Esophagus muscularis mucosa (tissue), 4 donors: ENCODE measurements at places on chromosomes 5 and 9. TPM values are rescaled to one million over a fixed set of nuclear protein-coding genes. Genes with fewer than 3 reads are reported as not detected.

GRCh38 chr5:178423431-178423830 is 166.8 kb downstream of the COL23A1 start:
- peak; percentile 66 for DNase-seq

DNA sequence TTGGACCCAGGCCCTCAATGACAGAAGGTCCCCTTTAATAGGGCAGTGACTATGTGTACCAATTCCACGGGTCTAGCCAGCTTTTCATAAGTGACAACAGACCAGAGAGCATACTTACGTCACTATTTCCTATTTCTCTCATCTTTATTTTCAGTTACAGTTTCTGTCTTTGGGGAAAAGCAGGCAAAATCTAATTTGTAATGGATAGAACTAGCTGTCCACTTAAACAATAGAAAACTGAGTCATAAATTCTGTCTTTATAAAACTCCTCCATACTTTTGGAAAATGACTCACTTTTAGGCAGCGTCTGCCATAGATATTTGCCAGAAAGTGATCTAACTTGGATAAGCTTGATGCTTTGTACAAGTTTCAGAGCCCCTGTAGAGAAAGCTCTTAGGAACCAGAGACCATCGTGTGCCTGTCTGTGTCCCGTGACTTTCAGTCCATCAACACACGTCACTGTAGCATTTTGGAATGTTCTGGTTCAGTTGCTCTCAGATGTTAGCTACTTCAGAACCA is 101.9 kb downstream of the F2RL2 start:
- no peak for DNase-seq

DNA sequence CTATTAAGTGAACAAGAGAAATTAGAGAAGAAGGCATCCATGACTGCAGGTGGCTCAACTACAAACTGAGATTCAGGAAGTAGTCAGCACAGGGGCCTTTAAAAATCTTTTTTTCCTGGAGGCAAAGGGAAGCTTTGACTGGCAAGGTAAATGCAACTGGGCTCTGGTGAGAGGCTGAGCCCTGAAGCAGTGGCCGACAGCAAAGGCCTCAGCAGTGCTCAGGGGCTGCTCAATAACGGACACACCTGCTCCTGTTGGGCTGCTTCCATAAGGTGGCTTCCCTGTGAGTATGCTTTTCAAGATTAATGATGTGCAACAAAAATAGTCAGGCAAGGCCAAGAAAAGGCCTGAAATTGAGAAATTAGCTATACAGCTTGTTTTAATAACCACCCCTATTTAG is 134.2 kb upstream of the RGMB start:
- no peak for DNase-seq

- no peak for DNase-seq
Observed at GRCh38 chr5:124654418-124654817, 92.0 kb downstream of the ZNF608 start.

- DNase-seq, result no peak
Observed at GRCh38 chr9:128193469-128194096, 2.2 kb upstream of the CIZ1 start.

GRCh38 chr5:135566422-135567400 is 12.1 kb downstream of the CXCL14 start:
- no peak for DNase-seq

DNA sequence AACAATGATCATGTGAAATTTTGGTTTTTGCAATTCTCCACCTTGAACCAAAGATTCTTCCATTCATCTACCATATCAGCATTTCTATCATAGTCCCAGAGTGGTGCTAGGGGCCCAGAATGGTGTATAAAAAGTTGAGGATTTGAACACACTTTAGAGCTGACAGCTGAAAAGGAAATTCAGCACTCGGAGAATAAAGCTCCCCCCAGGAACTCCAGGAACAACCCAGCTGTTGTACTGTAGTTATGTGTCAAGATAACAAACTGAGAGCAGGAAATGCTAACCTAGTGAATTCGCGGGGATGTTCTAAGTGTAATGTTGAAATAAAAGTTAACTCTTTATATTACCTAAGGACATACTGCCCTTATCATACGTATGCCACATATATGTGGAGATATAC is 216.7 kb downstream of the NFIB start:
- no peak for DNase-seq

- no peak for DNase-seq
Observed at GRCh38 chr9:38274800-38275199, 117.7 kb upstream of the ALDH1B1 start.

DNA sequence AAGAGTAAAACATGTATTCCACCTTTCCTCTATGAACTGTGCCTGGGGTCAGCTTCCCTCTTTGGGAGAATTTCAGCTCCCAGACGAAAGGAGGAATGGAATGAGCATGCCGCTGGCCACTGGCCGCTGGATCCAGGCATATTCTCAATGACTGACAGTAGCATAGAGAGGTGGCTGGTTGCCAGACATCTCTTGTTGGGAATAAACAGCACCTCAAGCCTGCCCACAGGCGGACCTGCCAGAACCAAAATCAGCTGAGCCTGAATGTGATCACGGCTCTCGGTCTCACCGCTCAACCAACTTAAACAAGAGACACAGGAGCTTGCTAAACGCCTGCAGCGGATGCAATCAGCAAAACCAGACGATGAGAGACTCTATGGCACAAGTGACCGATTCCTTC is 20.6 kb downstream of the TBC1D9B start:
- no peak for DNase-seq

DNA sequence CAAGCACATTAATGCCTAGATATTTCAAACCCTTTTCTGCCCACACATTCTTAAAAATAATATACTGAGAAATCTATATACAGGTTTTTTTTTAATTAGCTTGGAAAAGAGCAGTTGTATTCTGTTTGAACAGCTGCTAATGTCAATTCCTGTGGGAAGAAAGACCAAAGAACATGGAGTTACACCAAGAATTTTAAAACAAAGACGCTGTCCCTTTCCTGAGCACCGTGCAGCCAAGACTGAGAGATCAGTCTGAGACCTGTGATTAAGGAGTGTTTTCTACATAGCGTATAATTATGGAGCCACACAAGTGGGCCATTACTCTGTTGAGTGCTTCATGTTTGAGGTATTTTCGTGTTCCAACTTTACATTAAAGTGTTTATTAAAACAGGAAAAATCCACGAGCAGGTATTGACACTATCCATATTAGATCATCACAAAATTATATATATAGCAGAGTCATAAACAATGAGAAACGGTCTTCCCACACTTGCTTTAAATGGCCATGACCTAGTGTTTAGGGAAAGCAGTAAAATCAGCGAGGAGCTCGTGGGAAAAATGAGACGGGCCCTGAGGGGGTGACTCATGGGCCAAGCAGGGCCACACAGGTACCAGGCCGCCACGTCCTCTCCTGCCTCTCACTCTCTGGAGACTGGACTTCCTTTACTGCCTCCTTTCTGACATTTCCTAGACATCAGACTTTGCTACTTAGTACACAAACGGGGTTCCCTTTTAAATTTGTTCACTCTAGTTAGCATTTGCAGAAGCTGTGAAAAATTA is 153.1 kb upstream of the OTULINL start:
- no peak for DNase-seq

GRCh38 chr9:97528529-97529230 is 27.2 kb downstream of the TMOD1 start:
- no peak for DNase-seq

GRCh38 chr5:99644822-99645221 is 716.0 kb upstream of the CHD1 start:
- no peak for DNase-seq

GRCh38 chr9:13586587-13587374 is 307.3 kb upstream of the MPDZ start:
- DNase-seq, result no peak

DNA sequence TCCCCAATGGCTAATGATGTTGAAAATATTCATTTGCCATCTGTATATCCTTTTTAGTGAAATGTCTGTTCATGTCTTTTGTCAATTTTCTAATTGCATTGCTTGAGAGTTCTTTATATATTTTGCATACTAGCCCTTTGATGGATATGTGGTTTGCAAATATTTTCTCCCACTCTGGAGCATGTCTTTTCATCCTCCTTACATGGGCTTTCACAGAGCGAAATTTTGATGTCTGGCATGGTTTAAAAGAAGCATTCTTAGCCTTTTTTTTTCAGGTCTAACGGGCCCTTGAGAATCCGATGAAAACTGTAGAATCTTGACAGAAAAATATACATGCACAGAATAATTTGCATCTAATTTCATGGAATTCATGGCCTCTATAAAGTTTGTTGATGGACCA is 44.7 kb downstream of the ARHGEF28 start:
- no peak for DNase-seq

GRCh38 chr5:40390281-40391149 is 289.2 kb upstream of the PTGER4 start:
- DNase-seq, result no peak

DNA sequence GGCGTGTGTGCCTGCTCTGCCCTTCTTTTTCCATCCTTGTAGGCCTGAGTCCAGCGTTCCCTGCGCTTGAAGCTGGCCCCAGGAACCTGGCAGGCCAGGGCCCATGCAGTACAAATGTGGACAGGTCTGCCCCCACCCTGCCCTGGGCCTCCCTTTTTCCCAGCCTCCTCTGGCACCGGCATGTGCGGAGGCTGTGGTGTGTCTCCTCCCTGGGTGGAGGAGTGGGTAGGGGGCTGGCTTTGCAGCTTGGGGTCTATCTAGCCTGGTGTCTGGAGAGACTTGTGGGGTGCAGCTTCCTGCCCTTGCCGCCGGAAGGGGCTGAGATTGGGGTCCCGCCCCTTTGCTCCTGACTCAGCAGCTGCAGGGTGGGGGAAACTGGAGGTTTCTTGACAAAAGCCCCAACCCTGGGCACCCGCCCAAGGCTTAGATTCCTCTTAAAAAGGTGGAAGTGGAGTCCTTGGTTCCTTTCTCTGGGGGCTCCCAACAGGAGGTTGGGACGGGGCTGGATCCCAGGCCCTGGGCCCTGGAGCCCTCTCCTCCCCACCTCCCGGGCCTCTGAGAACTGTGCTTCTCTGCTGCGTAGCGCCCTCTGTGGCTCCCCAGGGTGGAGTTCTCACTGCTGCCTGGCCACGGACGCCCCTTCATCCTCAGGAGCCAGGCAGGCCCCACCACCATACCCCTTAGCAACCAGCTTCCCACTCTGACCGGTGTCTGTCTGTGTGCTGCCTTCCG is 18.0 kb downstream of the RXRA start:
- DNase-seq, result no peak

DNA sequence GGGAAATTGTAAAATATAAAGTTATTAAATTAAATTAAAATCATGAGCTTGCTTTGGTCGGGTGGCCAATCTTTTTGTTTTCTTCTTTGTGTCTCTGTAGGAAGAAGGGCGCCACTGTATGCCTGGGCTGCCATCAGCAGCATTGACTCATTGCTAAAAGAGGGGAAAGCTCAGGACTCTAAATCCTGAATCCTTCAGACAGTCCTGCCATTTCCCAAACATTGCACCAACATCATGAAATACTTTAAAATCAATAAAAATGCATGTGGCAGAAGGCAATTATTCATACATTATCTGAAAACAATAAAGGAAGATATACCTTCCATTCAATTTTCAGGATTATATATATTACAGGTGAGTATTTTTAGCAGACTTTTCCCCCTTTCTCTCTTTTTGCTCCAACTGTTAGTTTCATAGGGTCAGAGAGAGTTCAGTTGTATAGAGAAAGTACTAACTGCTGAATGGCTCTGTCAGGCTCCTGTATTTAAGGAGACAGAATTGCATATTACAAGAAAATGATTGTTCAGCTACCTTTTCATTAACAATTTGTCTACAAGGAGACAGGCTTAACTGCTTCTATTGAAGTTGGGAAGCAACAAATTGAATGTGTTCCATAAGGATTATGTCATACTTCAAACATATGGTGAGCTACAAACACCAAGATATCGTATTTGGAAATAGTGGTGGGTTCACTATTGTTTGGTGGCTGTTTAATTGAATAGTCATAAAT is 95.7 kb downstream of the ATPSCKMT start:
- peak; percentile 19 for DNase-seq

GRCh38 chr9:131233556-131233955 is 42.8 kb downstream of the FAM78A start:
- DNase-seq, result no peak

DNA sequence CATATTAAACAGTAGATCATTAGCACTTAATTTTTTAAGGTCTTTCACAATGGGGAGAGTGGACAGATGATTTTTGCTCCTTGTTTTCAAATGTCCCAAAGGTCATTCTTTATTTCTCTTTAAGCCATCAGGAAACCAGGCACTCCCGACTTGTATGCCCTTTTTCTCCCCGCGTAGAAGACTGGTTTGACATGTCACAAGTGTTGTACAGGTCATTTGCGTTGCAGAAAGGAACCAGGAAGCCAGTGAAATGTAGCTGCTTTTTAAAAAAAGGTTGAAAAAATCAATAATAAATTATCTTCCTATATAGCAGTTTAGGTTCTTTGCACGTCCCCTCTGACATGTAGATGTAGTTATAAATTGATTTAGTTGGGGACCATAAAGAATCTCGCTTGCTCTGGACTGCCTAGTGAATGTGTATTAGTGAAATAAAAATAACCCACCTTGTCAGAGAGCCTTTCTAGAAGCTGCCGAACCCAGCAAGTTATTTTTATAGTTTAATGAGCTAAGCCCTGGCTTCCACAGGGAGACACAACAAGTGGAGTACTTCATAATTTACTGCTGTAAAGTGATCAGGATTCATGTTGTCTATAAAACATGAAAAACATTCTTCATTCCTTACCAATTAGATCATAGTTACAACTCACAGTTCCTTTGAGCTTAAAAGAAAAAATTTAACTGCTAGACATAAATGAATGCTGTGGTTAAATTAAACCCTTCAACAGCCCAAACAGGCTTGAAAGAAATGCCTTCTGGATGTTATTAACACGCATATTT is 404.6 kb downstream of the CSNK1G3 start:
- no peak for DNase-seq

DNA sequence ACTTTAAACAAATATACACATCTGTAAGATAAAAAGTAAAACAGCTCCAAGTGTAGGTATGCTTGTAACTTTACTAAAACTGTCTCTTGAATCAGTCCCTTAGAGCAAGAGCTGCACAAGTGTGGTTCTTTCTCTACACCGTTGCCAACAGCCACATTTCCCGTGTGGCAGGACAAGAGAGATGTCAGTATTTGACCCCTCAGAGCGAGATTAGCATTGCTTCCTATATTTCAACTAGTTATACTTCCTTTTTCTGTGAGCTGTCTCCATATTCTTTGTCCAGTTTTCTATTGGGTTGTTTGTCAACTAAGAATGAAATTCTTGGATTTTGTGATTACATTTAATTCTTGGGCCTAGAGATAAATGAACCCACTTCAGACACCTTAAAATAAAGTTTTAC is 8.0 kb downstream of the PLIN2 start:
- no peak for DNase-seq

GRCh38 chr5:33277061-33277650 is 163.6 kb upstream of the TARS1 start:
- DNase-seq, result no peak

The ADAMTSL1 gene
- total RNA-seq, result 150 TPM

The ASTN2 gene
- total RNA-seq, result 6.9 TPM

The PCA3 gene
- total RNA-seq, result not detected

The SYK gene
- 8.4 TPM for total RNA-seq

The PCDHGB6 gene
- 6.6 TPM for total RNA-seq

The FSD1L gene
- 5.4 TPM for total RNA-seq

The BNC2 gene
- 95.3 TPM for total RNA-seq

The PCDHGA3 gene
- 1.9 TPM for total RNA-seq

The TMEM8B gene
- 14.2 TPM for total RNA-seq

The CD274 gene
- total RNA-seq, result 4.5 TPM

The CDKN2B gene
- 11.4 TPM for total RNA-seq

The TMC1 gene
- total RNA-seq, result not detected
